ENCODE measurements at places on chromosomes 7 and 10.

- no peak for DNase-seq
Measured at GRCh38 chr7:95718577-95719410, 53.6 kb upstream of the DYNC1I1 start.

- no peak for DNase-seq
Measured at GRCh38 chr7:134891262-134891695, 95.0 kb upstream of the AGBL3 start.

GRCh38 chr7:157615852-157616251 is 279.0 kb downstream of the DNAJB6 start:
- no peak for DNase-seq

DNA sequence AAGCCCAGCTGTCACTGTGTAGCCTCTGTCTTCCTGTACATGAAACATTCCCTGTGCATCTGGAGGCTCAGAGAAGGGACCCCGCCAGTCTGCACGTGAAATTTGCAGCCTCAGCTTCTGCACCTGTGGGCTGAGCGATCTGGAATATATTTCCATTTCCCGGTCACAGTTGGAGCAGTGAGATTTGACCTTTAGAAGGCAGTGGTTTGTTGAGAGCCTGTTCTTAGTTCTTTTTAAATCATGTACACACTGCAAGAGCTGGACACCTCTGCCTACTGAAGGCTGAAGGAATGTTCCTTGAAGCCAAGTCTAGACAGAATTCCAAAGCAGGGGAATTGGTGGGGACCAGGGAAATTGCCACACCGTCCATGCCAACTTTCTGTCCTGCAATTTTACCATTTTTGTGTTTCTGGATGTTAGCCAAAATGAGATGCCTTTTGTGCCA is 706.6 kb downstream of the INHBA start:
- no peak for DNase-seq

DNA sequence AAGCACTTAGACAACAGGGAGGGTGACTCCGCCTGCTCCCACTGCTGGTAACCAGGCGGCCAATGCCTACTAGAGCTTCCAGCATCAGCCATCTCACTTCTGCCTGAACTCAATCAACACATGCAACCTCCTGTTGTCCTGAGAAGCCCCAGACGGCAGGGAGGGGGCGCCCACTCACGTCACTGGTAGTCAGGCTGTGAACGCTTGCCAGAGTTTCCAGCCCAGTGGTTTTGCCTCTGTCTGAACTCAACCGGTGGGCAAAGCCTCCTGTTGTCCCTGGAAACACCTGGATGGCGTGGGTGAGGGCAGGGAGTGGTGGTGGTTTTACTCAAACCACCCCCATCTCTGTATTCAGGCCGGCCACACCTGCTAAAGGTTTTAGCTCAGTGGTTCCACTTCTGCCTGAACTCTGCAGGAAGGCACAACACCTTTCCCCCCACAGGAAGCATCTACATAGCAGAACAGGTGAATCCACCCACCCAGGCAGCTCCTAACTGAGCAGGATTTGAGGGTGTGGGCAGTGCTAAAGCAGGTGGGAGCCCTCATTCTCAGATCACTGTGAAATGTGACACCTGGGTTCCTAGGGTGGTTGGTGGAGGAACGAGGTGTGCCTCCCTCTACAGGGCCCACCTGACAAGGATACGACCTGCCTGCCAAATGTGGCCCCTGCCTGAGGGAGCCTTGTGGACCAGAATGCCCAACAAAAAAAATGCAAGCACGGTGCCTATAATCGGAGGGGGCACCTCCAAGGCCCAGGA is 563.0 kb upstream of the SEMA3D start:
- no peak for DNase-seq

DNA sequence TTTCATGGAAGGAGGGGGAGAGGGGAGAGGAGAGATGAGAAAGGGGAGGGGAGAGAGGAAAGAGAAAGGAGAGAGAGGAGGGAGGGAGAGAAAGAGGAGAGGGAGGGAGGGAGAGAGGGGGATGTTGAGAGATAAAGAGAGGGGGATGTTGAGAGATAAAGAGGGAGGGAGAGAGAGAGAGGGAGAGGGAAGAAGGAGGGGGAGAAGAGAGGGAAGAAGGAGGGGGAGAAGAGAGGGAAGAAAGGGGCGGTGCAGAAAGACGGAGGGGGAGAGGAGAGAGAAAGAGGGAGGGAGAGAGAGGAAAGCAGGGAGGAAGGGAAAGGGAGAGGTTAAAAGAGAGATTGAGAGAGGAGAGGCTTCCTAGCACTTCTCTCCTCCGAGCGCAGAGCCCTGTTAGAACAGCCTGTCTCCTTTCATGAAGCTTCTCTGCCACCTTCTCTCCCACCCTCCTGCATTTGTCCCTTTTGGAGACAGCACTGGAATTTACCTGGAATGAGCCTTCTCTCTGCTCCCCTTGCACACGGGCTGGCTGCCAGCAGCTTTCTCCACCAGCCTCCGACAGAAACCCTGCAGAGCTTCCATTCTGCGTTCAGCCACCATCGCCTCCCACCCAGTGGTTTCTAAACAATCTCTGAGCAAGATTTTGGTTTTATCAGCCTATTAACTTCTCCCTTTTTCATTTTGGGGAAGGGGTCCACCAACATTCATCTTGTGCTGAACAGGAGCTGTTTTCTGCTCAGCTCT is 74.0 kb upstream of the CARD11 start:
- DNase-seq = no peak

DNA sequence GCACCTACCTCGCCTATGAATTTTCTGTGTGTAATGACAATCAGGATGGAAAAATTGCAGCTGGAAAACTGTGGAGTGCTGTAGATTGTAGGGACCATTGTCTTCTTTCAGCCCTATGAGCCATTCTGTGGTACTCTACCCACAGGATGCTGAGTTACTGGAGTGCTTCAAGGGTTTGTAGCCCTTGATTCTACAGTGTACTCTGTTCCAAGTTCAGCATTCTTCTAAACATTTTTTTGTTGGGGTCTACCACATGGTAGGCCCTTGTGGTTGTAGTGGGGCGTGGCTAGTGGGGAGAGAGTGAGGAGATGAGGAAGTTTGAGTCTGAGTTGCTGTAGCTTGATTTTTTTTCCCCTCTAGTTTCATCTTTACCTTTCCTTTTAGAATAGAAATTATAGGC is 33.5 kb downstream of the REEP3 start:
- no peak for DNase-seq

DNA sequence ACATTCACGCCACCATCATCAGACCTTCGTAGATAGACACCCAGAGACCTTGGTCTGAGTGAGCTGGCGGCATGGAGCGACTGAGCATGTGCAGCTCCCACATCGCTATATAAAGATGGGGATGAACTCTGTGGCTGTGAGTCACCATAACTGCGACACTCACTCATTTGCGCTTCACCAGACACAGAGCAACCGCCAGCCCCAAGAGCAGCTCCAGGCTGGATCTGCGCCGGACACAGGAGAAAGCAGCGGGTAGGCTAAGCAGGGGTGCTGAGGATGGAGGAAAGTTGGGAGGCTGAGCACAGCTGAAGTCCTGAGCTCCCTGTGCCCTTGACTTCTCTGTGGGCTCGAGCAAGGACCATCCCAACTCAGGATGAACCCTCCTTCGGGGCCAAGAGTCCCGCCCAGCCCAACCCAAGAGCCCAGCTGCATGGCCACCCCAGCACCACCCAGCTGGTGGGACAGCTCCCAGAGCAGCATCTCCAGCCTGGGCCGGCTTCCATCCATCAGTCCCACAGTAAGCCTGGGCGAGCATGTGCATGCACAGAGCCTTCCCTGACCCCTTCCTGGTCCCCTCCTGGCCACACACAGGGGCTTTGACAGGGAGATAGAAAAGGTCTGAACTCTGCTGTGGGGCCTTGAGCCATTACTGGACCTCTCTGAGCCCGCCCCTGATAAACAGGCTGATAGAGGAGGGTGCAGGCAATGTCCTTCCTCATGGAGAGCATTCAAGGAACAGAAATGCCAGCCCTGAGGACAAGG is at the start of gene OPN4:
Gene OPN4, plus strand, starts transcription at position 137 of the 762 bp plus-strand sequence. Its CDS starts 237 bp downstream, at position 374.
- no peak for DNase-seq

- no peak for DNase-seq
Measured at GRCh38 chr7:73960548-73960947, 67.4 kb upstream of the ELN start.

DNA sequence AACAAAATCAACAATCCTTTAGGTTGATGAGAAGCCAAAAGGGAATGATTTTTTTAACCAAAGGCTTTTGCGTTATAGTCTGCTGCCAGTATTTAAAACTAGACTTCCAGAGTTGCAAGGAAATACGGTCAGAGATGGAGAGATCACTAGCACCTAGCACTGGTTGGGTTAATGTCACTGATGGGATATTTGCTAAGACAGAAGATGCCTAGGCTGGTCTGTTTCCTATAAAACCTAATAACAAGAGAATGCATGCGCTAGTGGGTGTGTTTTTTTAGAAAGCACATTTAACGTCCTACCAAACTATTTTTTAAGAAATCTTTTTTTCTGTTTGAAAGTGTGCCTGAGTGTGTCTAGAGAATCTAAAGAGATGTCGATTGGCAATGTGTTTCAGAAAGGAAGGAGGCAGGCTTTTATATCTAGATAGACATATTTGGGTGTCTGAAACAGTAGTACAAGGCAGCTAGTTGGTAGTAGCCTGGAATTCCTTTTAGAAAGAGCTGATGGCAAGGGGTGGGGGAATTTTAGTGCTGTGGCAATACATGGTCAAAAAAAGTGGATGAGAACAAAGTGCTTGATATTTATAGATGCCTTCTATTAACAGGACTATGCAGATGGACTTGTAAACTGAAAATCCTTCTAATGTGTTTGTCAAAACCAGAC is 863 bp downstream of the CALD1 start:
- DNase-seq = no peak

DNA sequence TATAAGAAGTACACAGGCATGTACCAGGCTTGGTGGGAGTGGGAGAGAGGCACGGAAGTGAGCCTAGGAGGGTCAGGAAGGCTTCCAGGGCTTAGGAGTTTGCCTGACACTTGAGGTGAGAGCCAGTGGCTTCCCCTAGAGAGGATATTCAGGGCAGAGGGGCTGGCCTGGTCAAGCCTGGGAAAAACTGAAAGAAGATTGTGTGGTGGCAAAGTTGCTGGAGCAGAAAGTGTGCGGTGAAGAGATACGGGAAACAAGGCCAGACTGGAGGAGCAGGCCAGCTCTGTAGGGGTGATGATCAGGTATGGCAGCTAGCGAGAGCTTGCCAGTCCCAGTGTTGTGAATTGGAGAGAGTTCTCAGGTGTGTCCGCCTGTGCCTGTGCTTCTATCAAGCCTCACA is 129.9 kb downstream of the CCNY start:
- DNase-seq = no peak

DNA sequence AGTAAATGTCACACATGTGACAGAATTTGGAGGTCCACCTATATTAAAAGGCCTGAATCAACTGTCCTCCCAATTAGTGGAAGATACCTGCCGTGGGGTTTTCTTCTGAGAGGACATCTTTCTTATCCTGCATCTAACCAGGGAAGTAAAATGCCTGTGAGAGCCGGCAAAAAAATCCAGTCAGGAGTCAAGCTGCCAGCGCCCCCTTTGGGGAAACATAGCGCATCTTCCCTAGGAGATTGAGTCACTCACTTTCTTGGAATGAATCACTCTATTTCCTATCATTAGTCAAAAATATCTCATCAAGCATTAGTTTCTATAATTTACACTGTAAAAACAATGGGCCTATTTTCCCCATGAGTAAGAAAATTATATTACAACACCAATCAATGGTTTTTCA is 66.4 kb upstream of the ANK3 start:
- DNase-seq = no peak

DNA sequence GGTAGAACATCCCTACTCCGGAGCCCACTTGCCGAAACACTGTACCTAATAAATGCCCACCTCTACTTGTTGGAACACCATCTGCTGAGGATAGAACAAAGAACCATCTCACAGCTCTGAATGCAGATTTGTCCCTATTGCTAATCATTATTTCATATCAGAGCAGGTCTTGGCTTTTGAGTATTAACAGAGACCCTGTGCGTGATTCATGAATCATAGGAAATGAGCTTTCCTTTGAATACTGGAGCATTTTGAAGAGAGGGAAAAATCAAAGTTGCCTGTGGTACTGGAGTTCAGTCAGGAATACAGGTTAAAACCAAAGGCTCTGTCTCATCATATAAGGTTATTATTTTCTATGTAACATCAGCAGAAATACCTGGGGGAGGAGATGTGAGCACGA is 1132.3 kb downstream of the XPNPEP1 start:
- no peak for DNase-seq

- no peak for DNase-seq
Measured at GRCh38 chr10:15809450-15809849, 50.9 kb downstream of the MINDY3 start.

- no peak for DNase-seq
Measured at GRCh38 chr10:93357680-93358079, 124.5 kb downstream of the MYOF start.

DNA sequence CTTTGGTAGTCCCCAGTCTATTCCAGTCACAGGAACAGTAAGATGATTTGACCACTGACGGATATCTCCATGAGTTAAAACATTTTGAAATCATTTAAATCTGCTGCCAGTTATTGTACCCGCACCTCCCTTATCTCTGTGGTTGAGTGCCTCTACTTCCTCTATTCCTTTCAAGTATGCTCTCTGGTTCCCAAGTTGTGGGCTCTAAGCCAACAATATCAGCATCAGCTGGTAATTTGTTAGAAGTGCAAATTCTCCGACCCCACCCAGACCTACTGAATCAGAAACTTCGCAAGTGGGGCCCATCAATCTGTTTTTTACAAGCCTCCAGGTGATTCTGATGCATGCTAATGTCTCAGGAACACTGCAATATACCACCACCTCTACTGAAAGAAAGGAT is 235.5 kb downstream of the CCSER2 start:
- no peak for DNase-seq

GRCh38 chr7:40301486-40302068 is 166.8 kb downstream of the SUGCT start:
- no peak for DNase-seq

- DNase-seq = no peak
Measured at GRCh38 chr7:132171130-132171576, 405.1 kb downstream of the PLXNA4 start.

- no peak for DNase-seq
Measured at GRCh38 chr10:65470986-65471385, 1454.8 kb upstream of the LRRTM3 start.

DNA sequence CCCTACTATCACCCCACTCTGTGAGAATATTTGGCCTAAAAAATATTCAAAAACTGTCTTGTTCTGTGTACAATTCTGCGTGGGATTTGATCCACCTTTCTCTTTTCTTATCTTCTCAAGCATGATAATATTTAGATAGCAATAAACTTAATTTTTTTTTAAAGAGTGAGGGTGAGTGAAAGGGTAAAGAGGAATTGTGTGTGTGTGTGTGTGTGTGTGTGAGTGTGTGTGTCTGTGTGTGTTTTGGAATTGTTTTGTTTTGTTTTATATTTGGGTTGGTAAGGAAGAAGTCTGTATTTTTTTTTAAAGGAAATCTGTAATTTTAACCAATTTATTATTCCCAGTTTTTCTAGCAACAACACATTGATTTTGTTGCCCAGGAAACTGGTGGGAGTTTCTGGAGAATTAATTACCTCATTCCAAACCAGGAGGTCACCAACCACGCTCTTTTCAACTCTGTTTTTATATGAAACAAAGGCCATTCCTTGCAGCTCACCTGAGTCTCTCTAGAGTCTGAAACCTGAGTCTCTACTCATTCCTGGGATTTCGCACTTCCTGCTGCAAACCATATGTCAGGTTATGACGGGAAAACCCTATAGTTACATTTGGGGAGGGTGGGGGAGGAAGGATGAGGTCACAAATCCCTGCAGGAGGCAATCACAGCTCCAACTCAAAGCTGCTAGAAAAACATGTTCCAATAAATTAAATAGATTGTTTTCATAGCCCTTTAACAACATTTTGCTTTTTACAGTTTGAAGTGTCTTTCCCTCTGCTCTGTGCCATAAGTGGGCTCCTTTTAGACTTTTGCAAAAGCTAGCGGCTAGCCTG is 38.1 kb upstream of the XPNPEP1 start:
- DNase-seq = no peak

- no peak for DNase-seq
Measured at GRCh38 chr7:95405800-95406199, 9.6 kb upstream of the PON3 start.
